ENCODE measurements at places on chromosomes 6 and 20.

- DNase-seq = no peak
These were observed 22.5 kb upstream of the MMS22L start for GRCh38 chr6:97305414-97306066.

GRCh38 chr6:138115201-138115600 is 8.0 kb upstream of the PERP start:
- no peak for DNase-seq

DNA sequence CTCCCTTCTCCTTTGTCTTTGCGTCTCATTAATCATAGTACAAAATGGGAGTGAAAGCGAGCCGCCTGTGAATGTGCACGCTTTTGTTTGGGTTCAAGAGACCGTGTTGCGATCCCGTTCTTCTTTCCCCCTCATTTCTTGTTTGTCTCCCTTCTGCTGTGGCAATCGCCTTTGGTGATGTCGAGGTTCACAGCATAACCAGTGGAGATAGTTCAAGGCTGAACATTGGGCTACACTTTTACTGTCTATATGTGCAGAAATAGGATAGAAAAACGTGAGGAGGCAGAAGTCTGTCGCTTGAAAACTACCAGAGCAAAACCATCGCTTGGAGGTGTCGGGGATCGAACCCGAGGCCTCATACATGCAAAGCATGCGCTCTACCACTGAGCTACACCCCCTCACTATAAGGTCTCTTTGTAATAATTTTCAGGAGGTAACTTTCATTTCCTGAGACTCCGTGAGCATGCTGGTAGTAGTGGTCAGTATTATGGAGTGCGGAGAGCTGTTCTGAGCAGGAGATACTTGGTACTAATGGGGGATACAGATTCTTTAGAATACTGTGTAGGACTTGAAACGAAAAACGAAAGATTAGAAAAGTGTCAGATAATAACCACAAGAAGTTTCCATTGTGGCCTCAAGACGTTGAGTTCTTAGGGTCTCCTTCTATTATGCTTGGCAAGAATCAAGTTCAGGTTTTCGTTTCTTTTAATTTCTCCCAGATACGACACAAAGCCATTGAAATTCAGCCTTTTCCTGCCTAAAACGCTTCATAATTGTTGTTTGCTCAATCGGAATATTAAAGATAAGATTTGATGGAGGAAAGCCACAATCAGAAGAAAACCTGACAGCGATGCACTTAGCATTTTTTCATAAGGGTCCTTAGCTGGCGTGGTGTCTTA is 106.6 kb downstream of the TRIM27 start:
- DNase-seq = no peak

DNA sequence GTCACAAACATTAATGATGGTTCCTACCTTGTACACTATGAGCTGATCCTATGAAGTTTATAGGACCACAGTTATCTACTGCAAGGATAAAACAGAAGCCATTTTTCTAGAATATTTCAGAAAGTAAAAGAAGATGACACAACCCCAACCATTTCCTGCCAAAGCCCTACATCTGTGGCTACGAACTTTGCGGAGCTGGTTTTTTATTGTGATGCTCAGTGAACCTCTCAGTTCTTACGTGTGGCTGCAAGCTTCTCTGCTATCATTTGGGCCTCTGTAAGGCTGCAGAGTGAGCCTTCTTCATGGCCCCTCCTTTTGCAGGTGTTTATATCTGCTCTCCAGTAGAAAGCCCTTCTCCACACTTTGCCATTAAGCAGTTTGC is 17.8 kb upstream of the TAGAP start:
- no peak for DNase-seq

DNA sequence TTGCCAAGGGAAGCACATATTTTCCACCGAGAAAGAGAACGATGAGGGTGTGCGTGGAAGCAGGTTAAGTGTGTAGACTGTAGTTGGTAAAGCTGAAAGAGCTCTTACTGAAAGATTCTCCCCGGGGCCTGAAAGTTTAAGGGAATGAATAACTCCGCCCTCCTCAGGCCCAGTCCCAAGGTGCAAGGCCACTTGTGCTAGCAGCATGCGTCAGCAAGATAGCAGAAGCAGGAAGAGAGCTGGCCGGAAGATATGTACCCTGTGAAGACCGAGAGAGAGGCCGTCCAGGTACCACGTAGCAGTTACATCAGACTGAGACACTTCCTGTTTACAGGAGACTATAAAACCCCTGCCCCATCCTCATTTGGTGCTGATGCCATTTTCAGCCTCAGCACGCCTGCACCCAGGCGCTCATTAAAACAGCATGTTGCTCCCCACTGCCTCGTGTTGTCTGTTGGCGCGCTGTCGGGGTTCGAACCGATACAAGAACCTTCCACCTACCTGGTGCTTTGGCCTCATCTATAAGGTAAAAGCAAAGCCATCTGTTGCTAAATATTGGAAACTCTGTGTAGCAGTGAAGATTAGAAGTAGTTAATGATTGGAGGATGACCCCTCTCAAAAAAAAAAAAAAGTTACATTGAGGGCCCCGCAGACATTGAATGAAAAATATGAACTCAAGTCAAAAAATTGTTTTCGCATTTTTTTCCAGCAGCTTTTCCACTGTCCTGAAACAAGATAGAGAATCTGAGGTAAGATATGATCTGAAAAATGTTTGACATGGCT is 18.6 kb upstream of the FAM135A start:
- DNase-seq = no peak

DNA sequence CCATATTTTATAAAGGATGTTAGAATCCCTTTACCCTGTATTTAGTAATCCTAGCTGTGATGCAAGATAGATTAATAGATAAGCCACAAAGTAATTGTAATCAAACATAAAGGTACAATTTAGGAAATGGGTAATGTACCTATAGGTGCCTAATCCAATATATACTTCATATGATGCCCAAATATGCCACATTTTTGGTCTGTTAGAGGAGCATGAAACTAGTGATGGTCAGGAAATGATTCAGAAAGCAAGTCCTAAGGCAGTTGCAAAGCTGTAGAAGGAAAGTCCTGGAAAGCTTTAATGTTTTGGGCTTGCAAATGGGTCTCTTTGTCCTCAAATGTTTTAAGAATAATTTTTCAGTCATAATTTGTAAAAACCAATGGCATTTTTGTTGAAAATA is 76.6 kb upstream of the PTPRK start:
- no peak for DNase-seq

GRCh38 chr6:133871131-133871530 is 17.8 kb upstream of the TCF21 start:
- DNase-seq = no peak

GRCh38 chr20:7765221-7765620 is 175.0 kb downstream of the HAO1 start:
- no peak for DNase-seq

GRCh38 chr6:137224799-137225198 is 5.6 kb upstream of the IFNGR1 start:
- DNase-seq = no peak

- DNase-seq = no peak
These were observed 22.2 kb downstream of the PPP1R3G start for GRCh38 chr6:5107341-5107740.

All from stimulated activated CD8-positive, alpha-beta memory T cell treated with anti-CD3 and anti-CD28 coated beads, Interleukin-7, amount 100 ng/mL, for 24 hours (primary cell).